Left kidney (tissue), 8 donors: ENCODE measurements at places on chromosomes 5 and 9. TPM values are rescaled to one million over a fixed set of nuclear protein-coding genes. Genes with fewer than 3 reads are reported as not detected.

ADAMTSL2 gene
- 1.2 TPM for polyA plus RNA-seq

TLX3 gene
- polyA plus RNA-seq = not detected

PLEKHG4B gene
- 15.0 TPM for polyA plus RNA-seq

DNM1 gene
- 231 TPM for polyA plus RNA-seq

STXBP1 gene
- 32.2 TPM for polyA plus RNA-seq

PCDHB11 gene
- 4.4 TPM for polyA plus RNA-seq
